ENCODE measurements at places on chromosomes 6 and 20. TPM values are rescaled to one million over a fixed set of nuclear protein-coding genes. Genes with fewer than 3 reads are reported as not detected.
A peak's percentile ranks its signal among the peaks of the same experiment; 100 is the strongest.

DNA sequence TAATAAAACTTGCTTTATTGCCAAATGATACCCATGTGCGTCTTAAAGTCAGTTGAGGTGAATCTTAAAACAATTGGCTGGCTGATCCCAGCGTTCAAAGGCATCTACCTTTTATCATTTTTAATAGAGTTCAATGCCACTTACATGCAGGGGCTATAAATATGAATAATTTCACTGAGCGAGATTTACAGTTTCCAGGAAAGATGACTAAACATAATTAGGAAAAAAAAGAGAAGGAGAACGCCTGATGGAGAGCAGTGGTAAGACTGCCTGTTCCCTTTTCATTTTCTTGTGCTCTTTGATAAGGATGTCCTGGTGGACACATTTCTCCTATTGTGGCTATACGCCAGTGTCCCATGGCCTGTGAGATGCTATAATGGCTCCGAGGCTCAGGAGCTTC lies 139.9 kb upstream of the SLC22A23 start:
- no peak for DNase-seq

- no peak for DNase-seq
Measured at GRCh38 chr6:63799313-63799712, 163.7 kb downstream of the PHF3 start.

GRCh38 chr6:166008441-166009369 lies 158.9 kb downstream of the TBXT start:
- DNase-seq = peak; percentile 90

DNA sequence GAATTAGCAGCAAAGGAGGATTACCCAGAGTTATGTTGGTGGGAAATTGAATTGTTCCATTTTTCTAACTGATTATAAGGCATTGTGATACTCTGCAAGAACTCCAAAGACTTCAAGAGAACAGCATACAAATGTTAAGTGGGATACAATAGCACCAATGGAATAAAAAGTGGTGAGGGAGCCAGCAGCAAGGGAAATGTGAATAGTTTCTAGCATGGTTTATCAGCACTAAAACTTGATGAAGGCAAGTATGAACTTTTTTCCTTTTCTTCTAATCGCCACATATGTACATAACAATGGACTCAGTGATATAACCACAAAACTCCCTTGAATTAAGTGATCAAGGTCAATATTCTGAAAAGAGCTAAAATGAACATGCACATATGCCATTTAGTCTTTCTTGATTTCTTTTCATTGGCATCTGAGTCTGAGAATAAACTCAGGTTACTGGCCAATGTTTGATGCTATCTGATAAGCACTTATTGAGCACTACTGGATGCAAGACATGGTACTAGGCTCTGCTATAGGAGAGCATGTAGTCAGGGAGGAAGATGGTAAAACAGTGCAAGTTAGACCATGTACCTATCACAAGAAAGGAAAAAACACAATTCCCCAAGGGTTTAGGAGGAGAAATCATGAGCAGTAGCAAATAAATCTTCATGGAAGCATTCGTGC lies 36.6 kb upstream of the NOX3 start:
- no peak for DNase-seq

GRCh38 chr20:50558483-50558925 lies 48.3 kb downstream of the PTPN1 start:
- no peak for DNase-seq

- no peak for DNase-seq
Measured at GRCh38 chr20:58921564-58921963, 59.5 kb upstream of the NELFCD start.

The PRPF6 gene
- 44.9 TPM for total RNA-seq

The NMBR gene
- total RNA-seq = not detected
